T-helper 2 cell (primary cell): ENCODE measurements at places on chromosomes 12 and 14.

DNA sequence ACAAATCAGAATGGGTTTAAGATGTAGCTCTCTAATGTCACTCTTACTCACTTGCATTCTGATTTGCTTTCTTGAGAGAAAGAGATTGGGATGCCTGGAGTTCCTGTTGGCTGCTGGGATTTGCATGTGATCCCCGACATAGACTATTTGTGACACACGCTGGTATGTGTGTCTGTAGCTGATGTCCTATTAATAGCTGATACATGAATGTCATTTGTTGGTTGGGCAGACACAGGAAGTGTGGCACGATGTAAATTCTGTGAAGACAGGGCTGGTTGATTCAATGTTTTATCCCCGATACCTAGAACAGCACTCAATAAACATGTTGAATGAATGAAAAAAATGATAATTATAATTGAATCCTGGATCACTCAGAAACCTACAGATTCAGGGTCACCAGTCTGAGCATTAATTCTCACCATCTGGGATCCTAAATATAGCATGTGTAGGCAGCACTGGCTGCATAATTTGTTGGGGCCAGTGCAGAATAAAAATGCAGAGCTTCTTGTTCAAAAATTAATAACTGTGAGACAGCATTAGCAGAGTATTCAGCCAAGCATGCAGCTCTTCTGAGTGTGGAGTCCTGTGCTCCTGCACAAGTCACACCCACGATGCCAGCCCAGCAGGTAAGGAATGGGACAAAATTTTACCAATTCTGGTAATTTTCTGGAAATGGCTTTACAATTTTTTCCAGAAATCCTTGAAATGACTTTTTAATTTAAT lies 35.5 kb upstream of the SOCS2 start:
- no peak for DNase-seq

GRCh38 chr12:112294793-112295192 lies 87.4 kb downstream of the HECTD4 start:
- no peak for DNase-seq

DNA sequence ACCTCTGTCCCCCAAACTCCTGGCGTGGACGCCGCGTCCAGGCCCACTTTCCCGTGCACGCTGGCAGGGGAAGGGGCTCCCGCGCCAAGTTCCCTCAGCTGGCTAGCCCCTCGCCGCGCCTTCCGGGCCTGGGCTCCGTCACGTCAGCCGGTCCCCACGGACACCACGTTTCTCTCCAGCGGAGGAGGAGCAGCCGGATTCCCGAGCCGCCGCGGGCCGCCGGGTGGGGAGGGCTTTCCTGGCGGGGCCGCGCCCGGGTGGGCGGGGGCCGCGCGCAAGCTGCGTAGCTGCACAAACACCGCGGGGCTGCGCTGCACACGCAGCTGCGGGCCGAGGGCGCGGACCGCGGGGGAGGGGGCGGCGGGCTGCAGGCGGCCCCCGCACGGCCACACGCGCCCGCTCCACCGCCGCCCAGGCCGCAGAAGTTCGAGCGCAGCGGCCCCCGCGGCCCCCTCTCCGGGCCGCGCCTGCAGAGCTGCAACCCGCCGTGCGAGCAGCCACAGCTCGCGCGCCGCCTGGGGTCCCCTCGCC lies 45.1 kb upstream of the PNMA1 start:
- peak; percentile 73 for DNase-seq

DNA sequence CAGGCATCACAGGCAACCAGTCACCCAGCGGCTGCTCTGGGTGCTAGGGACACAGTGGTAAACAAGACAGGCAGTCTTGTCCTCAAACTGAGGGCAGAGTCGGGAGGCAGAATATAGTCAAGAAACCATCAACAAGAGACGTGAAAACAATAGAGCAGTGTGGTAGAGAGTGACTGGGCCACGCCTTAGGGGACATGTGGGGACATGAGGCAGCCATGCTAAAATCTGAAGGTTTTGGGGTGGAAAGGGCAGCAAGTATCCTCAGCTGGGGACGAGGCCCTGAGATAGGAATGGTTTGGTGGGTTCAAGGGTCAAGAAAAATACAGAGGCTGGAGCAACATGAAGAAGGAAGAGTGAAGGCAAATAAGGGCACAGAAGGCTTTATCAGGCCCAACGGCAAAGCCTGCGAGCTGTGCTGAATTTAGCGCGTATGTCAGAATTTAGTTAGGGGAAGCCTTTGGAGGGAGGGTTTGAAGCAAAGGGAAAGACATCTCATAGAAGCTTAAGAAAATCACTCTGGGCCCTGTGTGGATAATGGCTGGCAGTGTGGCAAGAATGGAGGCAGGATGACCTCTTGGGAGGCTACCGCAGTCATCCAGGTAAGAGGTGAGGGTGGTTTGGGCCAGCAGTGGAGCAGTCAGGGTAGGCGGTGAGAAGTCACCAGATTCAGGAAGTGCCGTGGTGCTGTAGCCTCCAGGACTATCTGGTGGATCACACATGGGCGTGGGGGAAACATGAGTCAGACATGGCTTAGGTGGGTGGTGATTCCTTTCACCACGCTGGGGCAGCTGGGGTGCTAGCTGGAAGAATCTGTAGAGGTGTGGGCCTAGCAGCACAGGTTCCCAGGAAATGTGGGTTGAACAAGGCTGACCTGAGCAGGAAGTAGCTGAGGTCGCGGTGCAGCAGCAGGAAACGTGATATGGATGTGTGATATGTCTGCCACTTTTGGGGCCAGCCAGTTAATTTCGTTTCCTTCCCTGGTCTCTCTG lies 3.0 kb downstream of the EVL start:
- DNase-seq, result peak; percentile 99

DNA sequence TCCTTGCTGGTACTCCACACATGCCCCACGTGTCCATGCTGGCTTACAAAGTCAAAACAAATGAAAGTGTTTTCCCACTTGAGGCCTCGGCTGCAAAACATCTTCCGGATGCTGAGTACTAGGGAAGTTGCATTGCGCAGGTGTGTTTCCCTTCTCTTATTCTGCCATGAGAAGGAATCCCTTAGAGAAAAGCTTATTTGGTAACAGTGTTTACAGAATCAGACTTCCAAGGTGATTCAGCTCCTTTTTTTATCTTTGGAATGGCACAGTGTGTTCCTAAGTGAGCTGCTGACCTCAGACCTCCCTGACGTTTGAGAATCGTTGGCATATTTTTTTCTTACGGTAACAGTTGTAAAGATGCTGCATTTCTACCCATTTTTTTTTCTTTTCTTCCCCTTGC lies 211.3 kb downstream of the ESR2 start:
- no peak for DNase-seq

DNA sequence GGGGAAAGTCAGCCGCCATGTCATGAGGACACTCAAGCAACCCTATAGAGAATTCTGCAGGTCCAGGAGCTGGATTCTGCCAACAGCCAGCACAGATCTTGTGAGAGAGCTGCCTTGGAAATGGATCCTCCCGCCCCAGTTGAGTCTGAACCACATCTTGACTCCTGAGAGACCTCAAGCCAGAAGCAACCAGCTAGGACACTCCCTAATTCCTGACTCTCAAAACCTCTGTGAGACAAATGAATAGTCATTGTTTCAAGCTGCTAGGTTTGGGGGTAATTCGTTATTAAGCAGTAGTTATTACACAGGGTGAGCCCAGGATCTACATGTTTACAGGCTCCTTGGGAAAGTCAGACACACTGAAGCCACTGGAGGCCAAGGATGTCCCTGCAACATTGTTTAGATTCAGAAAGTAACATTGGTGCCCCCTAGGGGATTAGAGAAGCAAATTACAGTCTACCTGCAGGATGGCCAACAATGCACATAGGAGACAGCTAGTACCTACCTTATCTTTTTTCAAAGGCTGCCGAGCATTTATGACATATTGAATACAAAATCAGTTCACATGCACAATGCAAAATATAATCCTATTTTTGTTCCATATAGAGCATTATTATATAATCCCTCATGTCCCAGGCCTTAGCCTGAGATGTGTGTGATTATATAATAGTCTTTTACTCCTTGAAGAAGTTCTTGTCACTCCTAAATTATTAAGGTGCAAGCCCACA lies 57.9 kb upstream of the FICD start:
- DNase-seq, result no peak

DNA sequence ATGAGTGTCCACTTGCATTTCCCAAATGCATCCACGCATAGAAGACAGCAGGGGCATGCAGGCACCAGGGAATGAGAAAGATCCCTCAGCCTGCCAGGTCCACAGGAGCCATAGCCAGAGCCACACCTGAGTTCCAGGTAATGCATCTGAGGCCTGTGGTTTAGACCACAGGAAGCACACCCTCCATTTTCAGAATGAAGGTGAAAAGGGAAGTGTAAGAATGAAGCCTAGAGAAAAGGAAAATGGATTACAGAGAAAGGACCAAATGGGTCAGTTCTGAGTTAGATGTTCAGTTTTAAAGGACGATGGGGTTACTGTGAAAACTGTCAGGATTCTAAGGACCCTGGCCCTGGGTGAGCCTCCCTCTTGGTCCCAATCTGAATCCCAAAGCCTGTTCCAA lies 1283.2 kb downstream of the TMEM121 start:
- DNase-seq, result no peak

DNA sequence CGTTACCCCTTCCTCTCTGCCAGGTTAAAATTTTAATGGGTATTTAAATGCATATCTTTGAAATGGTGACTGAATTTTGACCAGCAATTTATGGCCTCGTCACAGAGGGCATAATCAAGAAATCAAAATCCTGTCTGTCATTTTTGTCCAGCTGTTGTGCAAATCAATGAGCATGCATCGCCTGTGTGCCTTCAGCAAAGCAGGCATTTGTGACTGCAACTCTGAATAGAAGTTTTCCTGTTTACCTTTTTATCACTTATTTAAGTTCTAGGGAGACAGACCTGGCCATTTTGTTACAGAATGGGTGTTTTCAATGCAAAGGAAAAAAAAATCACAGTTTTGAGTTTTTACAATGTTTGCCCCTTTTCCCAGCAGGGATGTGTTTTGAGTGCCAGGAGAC lies 107.4 kb downstream of the PPM1A start:
- no peak for DNase-seq

- no peak for DNase-seq
Observed at GRCh38 chr12:96420277-96420835, 20.1 kb upstream of the CDK17 start.

DNA sequence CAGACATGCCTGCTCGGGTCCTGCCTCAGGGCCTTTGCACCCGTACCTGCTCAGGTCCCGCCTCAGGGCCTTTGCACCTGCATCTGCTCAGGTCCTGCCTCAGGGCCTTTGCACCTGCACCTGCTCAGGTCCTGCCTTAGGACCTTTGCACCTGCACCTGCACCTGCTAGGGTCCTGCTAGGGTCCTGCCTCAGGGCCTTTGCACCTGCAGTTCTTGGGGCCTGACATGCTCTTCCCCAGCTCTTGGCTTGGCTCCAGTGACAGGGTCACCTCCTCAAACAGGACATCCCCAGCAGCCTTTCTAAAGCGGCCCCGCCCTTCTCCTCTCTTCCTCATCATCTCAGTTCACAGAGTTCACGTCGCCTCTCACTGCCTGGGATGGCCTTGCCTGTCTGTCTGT lies 54.9 kb upstream of the NCOR2 start:
- DNase-seq, result no peak

DNA sequence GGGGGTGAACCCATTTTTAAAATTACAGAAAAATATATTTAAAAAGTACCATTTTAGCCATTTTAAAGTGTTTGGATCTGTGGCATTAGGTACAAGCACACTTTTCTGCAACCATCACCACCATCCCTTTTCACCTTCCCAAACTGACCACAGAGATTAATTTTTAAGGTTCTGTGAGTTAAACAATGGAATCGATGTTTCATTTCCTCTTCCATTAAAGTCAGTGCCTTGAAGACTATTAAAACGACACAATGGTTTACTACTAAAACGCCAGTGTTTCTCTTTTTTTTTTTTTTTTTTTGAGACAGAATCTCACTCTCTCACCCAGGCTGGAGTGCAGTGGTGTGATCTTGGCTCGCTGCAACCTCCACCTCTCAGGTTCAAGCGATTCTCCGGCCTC lies 78.1 kb upstream of the GPR68 start:
- DNase-seq, result no peak

GRCh38 chr14:103453791-103454190 lies 68.6 kb downstream of the MARK3 start:
- DNase-seq, result no peak

DNA sequence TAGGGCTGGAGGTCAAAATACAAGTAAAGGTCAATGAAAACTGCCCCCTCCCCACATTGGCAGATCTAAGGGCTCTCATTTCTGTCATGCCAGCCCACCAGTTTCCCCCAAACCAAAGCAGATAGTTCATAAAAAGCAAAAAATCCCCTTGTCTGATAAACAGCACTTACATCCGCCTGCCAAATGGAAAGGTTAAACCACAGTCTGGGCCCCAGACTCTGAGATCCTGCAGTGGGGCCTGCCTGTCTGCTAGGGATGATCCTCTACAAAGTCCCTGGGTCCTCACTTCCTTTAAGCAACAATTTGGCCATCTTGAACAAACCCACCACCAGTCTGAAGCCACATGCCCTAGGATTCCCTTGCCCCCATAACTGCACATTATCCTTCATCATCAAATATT lies 9.7 kb upstream of the RPS26 start:
- DNase-seq, result no peak

- DNase-seq, result no peak
Observed at GRCh38 chr12:119672194-119672593, 4.3 kb downstream of the PRKAB1 start.

DNA sequence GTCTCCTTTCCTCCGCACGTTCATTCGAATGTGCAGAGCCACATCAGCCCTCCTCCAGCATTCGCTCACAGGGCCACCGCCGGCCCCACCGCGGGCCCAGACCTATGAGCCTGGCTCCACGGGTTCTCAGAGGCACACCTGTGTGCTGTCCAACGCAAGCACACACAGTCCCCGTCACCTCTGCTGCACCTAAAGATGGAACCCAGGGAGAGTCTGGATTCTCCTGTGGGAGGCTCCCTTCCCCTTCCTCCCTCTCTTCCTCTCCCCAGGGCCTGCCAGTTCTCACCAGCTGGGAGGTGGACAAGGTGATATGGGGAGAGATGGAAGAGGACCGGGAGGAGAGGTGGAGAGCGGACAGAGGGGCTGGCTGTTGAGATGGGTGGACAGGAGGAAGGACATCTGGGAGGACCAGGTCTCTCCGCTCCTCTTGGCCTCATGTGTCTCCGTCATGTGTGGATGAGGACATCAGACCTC lies 4.9 kb upstream of the AQP6 start:
- no peak for DNase-seq

- DNase-seq, result no peak
Observed at GRCh38 chr12:11202811-11203210, 16.1 kb upstream of the TAS2R42 start.

GRCh38 chr14:94690486-94690885 lies 78.3 kb downstream of the SERPINA3 start:
- DNase-seq, result no peak

DNA sequence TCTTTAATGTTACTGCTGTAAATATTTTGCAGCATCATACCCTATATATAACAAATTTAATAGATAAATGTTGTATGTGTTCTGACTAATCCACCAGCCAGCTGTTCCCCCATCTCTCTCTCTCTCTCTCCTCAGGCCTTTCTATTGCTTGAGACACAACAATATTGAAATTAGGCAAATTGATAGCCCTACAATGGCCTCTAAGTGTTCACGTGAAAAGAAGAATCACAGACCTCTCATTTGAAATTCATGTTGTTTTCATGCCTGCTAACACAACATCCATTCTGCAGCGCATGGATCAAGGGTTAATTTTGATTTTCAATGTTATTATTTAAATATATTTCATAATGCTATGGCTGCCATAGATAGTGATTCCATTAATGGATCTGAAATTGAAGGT lies 1.8 kb upstream of the FSCB start:
- no peak for DNase-seq

GRCh38 chr12:106583242-106584103 lies 669 bp downstream of the RFX4 start:
- no peak for DNase-seq

GRCh38 chr12:110906985-110907384 lies 13.4 kb downstream of the MYL2 start:
- DNase-seq, result no peak

- no peak for DNase-seq
Observed at GRCh38 chr14:76304536-76305267, 71.2 kb upstream of the ESRRB start.
